ENCODE measurements at places on chromosomes 2 and 18. TPM values are rescaled to one million over a fixed set of nuclear protein-coding genes. Genes with fewer than 3 reads are reported as not detected.

RPL37A gene
- 739 TPM for total RNA-seq

DNA sequence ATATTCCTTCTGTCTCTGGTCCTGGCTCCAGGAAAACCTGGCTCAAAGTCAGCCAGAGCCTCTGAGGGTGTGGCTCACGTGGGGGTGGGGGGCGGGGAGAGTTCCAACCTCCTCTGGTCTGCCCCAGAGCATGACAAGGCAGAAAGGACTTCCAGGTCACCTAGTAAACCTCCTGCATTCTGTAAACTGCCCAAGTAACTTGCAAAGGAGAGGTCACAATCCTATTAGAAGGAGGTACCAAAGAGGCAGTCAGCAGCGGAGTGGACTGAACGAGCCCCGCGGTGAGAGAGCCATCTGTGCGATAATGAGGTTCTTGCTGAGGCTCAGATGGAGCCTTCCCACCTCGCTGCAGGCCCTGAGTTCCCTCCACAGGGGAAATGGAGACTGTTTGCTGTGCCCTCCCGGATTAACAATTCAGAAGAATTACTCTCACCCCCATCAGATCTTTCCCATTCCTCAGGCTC is 58.9 kb upstream of the GATA6 start:
- DNase-seq, result no peak

ZNF892 gene
- 1.2 TPM for total RNA-seq

DNA sequence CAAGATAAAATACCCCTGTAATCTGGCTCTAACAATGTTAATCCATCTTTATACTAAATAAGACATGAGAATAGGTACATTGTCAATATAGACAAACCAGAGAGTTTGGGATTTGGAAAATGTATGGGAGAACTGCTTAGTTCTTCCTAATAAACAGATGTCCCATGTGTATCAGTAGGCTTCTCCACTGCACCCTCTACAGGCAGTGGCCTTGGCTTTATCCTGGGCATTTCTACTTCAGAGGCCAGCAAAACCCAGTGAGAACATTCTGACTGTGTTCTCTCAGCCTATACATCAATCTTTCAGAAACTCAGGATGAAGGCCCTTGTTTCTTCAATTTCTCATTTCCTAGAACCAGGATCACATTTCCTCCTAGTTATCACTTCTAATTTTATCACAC is 1167.5 kb upstream of the ACVR2A start:
- DNase-seq, result no peak

- no peak for DNase-seq
Observed at GRCh38 chr2:4354164-4354563, 650.8 kb downstream of the DCDC2C start.
